Smooth muscle cell of trachea (primary cell): ENCODE measurements at places on chromosomes 1 and 21. TPM values are rescaled to one million over a fixed set of nuclear protein-coding genes. Genes with fewer than 3 reads are reported as not detected.

REG4 gene
- total RNA-seq: not detected in 2 replicates

KCNA3 gene
- 0.73 and 3.5 TPM in 2 replicates for total RNA-seq

PEAR1 gene
- 5.6 and 7.4 TPM in 2 replicates for total RNA-seq

CHAF1B gene
- total RNA-seq: 1.3 and 4.1 TPM in 2 replicates

RPE65 gene
- total RNA-seq: not detected in 2 replicates

LAMB3 gene
- total RNA-seq: 25.5 and 42.8 TPM in 2 replicates

RGS8 gene
- total RNA-seq: under 0.01 TPM in 1 of 2 replicates, not detected in the other

SIPA1L2 gene
- 1.3 and 2.2 TPM in 2 replicates for total RNA-seq

C8B gene
- total RNA-seq: not detected in 2 replicates

SFT2D2 gene
- 40.3 and 58.2 TPM in 2 replicates for total RNA-seq

GNAT2 gene
- 0.17 and 0.29 TPM in 2 replicates for total RNA-seq

LENEP gene
- not detected in 2 replicates for total RNA-seq

SH3D21 gene
- 4.7 and 8.1 TPM in 2 replicates for total RNA-seq

MTHFR gene
- total RNA-seq: 75.1 and 89.3 TPM in 2 replicates

PRR9 gene
- not detected in 2 replicates for total RNA-seq

S100A9 gene
- not detected in 2 replicates for total RNA-seq

REN gene
- total RNA-seq: 0.15 TPM in 1 of 2 replicates, not detected in the other
